ENCODE measurements at places on chromosomes 3 and 15.

- no peak for DNase-seq
Observed at GRCh38 chr15:80087104-80087503, 27.6 kb downstream of the ZFAND6 start.

GRCh38 chr3:37229740-37230139, 55.4 kb upstream of the LRRFIP2 start:
- peak; percentile 7 for DNase-seq

DNA sequence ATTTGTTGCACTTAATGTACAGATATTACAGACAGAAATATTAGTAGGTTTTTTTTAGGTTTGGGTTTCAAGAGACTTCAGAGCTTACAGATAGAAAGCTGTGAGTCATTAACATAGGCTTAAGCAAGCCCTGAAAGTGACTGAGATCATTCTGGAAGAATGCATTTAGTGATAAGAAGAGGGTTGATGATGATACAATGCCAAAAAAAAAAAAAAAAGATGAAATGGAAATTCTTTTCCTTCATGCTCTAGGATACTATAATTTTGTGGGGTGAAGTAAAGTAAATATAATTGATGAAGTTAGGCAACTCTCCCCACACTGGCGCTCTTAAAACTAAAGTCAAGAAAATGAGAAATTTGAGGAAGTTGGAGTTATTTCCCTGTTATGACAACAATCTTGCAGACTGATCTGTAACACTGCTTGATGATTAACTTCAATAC, 169.4 kb upstream of the ZNF385D start:
- no peak for DNase-seq

GRCh38 chr3:34948517-34948916, 690.8 kb upstream of the ARPP21 start:
- DNase-seq: no peak

DNA sequence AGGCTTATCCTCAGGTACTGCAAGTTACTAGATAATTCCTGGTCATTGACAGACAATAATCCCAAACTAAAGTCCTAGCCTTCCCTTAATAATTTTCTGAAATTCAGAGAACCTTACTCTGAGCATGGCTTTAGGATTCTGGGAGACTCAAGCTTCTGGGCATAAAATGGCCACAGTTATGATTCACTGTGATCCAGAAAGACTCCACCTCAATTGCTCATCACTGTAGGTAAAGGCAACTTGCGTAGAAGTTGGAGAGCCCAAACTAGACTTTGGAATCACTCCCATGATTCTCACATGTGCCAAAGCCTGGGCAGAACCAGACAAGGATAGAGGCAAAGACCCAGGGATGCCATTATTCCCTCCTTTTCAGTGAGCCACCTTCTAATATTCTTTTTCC, 195.3 kb downstream of the OSBPL10 start:
- no peak for DNase-seq
